ENCODE measurements at places on chromosomes 7 and 10.

DNA sequence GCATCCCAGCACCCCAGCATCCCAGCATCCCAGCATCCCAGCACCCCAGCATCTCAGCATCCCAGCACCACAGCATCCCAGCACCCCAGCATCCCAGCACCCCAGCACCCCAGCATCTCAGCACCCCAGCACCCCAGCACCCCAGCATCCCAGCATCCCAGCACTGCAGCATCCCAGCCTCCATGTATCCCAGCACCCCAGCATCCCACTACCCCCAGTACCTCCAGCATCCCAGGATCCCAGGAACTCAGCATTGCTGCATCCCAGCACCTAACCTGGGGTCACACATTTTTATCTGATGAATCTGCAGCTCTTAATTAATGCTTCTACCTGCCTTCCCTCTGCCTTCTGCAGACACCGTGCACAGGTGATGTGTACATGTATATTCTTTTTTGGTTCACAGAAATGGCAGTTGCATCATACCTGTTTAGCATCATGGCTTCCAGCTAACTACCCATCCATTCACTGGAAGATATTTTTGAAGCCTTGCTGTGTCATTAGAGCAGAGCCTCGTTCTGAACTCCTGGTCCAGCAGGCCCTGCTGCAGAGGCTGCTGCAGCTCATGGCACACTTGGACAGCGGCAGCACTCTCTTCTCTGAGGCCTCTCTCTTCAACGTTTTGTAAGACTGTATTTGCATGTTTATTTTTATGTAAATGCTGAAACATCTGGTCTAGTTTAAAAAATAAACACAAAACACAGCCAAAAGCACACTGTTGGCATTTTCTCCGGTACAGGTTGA, 4.6 kb upstream of the CFAP46 start:
- DNase-seq: no peak

GRCh38 chr10:77282163-77282562, 355.4 kb downstream of the KCNMA1 start:
- no peak for DNase-seq

DNA sequence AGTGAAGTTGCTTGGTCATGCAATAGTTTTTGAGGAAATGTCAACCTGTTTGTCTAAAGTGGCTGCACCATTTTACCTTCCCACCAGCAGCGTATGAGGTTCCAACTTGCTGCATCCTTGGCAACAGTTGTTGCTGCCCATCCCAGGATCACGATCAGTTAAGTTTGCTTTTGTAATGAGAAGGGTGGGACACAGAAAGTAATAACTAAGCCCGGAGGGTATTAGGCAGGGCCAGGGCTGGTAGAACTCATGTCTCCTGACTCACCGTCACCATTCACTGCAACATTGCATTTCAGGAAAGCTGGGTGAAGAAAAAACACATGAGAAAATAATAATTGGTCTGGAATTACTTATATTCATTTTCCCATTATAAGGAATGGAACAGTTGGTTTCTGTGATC, 25.4 kb downstream of the CELF2 start:
- DNase-seq: no peak

DNA sequence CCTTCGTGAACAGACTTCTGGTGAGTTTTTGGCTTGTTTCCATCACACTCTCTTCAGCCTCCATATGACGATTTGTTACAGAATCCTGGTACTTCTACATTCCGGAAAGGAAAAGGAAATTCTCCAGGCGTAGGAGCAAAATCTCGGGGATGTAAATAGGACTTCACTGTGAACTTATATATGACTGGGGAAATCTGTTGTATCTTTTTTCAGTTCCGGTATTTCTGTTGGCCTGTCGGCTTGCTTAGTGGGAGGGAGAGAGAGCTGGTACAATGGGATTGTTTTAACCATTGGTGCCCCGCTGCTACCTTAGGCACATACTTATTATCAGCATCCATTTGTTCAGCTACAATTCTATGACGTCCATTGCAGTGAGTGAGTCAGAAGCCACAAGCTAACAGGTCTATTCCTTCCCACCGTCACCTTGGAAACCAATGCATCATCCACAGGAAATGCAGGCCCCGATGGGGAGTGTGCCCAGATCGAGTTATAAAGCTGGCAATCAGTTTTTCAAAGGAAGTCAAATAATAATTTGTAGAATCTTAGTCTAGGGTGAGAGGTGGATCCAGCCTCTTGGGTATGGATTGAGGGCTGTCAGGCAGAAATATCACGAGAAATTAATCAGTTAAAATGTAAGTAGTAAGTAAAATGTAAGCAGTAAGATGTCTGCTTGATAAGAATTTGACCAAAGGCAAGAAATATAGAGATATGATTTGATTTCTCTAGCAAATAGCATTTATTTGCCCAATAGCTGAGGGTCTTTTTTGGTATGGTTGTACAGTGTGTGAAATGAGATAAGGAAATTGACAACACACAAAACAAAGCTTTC, 92.0 kb upstream of the MKLN1 start:
- DNase-seq: no peak

DNA sequence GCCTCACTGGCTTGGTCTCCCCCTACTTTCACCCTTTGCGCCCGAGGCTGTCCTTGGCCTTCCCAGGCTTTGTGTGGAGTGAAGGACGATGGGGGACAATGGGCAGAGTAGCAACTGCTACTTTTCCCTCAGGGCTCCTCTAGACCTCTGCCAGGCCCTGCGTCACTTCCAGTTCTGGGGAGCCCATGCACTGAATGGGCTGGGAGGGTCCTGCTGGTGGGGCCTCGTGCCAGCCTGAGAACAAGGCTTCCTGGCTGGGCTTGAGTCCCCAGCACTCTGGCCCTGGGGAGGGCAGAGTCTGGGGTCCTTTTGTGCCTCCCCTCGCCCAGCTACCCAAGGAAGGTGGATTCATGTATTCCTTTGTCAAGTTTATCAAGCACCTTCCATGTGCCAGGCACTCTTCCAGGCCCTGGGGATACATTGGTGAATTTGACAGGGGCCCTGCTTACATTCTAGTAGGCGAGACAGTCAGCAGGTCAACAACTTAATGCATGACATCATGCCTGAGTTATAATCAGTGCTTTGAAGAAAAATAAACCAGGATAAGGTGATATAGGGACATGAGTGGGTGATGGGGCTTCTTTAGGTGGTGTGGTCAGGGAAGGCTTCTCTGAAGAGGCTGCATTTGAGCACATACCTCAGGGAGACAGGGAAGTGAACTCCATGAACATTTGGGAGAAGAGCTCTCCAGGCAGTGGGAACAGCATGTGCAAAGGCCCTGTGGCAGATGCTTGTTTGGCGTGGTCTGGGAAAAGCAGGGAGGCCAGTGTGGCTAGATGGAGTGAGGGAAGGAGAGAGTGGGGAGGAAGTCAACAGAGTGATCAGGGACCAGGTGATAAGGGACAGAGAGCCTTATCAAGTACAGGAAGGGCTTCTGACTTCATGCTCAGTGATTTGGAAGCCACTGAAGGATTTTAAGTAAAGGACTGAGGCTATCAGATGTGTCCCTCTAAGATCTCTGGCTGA, 14.1 kb downstream of the ZMIZ1 start:
- DNase-seq: no peak

- DNase-seq: no peak
Observed at GRCh38 chr10:107611115-107611514, 446.6 kb upstream of the SORCS1 start.

GRCh38 chr7:126690848-126691751, 561.6 kb downstream of the GRM8 start:
- no peak for DNase-seq

GRCh38 chr10:86044029-86044428, 322.6 kb downstream of the GRID1 start:
- no peak for DNase-seq

DNA sequence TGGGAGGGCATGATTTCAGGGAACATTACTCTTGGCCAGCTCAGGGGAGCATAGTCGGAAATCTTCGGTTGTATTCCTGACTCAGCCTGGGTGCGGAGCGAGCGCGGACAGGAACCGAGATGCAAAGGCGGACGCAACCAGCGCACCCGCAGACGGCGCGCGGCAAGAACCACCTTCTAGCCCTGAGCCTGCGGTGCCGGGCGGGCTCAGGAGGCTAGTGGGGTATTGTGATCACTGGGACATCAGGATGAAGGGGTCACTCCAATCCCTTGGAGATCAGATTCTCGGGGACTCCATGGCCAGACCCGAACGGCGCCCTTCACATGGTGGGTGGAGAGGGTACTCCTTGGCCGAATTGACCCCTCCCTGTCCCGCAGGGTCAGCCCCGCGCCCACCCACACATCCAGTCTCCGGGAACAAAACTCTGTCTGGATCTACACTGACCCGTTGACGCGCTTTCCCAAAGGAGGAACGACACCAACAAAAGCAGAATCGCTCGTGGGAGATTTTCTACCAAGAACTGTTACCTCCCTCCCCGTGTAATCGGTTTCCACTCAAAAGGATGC, 730.5 kb downstream of the ZWINT start:
- no peak for DNase-seq

- no peak for DNase-seq
Observed at GRCh38 chr7:133165001-133165400, 83.1 kb upstream of the CHCHD3 start.

DNA sequence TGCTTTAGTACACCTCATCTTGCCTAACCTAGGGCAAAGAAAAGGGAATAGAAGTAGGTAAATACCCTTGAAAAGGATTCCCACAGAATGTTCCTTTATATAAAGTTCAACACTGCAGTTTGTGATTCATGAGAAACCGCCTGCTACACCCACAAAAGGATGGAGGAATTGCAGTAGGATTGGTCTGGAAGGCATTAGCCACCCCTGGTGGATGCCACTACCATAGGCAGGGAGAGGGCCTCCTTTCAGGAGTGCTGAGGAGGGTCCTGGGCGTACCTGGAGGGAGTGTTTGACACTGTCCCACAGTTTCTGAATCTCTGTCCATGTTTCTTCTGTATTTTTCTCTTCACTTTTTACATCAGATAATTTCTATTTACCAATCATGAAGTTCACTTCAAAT, 221.8 kb upstream of the TMEM72 start:
- DNase-seq: no peak

DNA sequence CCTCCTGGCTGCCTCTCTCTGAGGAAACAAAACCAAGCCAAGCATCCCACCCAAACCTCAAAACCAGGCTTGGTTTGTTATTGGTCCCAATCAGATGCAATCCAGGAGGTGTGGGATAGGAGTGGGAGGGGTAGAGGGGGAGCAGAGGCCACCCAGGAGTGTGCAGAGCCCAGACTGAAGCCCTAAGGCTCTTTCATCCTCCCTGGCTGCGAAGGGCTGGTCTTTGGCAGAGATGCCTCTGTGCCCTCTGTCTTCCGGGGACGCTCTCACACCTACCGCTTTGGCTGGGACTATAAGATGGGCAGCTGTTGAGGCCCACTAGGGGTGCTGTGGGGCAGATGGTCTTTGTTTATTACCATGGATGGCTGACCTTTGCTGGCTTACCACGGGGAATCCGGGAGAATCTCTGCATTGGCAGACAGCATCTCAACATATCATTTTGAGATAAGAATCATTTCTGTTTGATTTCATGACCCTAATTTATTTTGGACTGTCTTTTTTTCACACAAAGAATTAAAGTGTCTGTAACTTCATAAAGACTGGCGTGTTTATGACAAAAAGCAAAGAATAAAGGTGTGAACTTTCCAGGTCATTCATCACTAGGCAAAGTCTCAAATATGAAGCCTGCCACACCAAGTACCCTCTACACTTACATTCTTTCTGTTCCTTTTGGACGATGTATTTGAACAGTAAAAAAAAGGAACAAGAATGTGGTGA, 6.5 kb upstream of the DENND2A start:
- DNase-seq: peak; percentile 42

DNA sequence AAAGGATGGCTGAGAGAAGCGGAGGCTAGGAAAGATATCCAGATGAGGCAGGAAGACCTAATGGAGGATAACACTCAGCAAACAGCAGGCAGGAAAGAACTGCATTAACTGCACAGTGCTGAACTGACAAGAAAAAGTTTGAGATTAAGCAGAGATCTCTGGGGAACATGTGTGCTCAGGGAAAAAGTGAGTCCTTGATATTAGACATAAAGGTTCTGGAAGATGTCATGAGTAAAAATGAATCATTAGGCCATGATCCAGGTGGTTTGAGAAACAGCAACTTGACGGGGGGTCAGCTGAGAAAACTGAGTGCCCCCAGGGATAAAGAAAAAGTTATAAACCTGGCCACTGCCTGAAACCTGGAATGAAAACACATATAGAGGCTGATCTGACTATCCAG, 27.3 kb upstream of the ANK3 start:
- DNase-seq: no peak

GRCh38 chr10:34223658-34224057, 591.4 kb downstream of the PARD3 start:
- no peak for DNase-seq

DNA sequence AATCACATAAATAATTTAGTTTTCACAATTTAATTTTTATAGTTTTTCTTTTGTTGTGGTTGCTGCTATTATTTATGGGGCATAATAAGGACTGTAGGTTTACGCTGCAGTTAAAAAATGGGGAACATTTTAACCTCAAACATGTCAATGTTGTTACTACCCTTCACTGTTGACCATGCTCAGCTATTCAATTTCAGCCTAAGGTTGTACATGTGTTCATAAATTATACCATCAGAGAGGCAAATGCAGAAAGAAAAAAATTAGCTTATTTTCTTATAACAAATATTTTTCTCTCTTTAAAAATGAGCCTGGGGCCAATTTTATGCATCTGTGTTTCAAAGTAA, 110.1 kb upstream of the PITRM1 start:
- no peak for DNase-seq

GRCh38 chr10:30454744-30455510, 20.9 kb downstream of the MAP3K8 start:
- no peak for DNase-seq

DNA sequence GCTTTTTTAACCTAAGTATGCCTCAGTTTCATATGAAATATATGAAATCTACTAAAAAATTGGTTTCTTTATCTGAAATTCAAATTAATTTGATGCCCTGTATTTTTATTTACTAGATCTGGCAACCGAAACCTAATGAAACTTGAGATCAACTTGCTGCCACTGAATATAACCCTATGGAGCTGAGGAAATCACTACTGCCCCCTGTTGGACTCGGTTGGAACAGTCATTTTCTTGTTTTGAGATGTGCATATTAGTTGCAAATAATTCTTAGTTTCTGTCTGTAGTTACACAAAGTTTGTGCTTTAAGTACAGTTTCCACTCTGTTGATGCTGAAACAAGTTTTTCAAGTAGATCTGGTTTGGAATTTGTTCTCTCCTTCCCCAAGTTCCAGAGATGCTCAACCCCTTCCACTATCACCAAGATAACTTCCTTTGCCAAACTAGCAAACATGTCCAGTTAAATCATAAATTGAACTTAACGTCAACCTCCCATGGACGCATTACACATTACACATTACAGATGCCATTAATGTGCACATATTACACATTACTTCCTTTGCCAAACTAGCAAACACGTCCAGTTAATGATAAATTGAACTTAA, 22.2 kb upstream of the EXOC4 start:
- no peak for DNase-seq

GRCh38 chr10:92880233-92880861, 32.0 kb downstream of the EXOC6 start:
- no peak for DNase-seq

- peak; percentile 67 for DNase-seq
Observed at GRCh38 chr7:94266238-94266644, 128.5 kb upstream of the COL1A2 start.

DNA sequence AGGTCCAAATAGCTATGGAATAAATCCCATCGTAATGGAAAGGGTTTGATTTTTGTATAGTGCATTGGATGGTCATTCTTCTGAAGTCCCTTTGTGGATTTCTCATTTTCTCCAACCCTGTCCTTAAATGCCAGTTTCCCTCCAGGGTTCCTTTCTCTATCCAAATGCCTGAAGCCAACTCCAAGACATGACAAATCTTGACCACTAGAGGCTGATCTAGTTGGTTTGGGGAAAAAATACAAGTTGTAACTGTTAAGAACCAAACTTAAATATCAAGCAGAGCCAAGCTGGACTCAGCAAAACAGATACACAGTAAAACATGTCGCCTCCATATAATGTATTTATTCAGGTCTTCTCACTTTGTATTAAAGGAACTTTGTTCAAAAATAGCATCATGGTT, 28.7 kb downstream of the FRMD4A start:
- DNase-seq: no peak
